KBM-7 (cell line): ENCODE measurements at places on chromosomes 12 and 14.
A peak's percentile ranks its signal among the peaks of the same experiment; 100 is the strongest.

DNA sequence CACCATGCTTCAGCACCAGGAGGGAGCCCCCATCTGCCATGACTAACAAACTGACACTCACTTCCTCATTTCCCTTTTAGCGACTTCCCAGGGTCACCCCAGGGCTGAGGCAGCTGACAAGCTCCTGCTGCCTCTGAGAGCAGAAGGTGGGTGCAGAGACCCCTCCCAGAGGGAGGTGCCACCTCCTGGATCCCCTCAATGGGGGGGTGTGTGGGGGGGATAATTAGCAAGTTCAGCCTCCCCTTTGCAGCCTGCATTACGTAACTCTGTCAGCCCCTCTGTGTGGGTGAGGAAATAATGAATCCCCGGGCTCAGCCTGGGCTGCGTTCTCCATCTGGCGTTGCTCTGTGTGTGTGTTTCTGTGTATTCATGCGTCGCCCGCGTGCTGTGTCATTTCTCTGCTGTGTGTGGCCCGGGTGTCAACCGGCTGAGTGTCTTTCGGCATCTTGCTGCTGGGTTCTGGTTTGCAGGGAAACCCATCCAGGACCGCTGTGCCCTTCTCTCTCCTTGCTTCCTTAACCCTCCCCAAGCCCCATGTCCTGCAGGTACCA, 28.0 kb downstream of the NOS1 start:
- peak; percentile 13 for DNase-seq

GRCh38 chr12:4849795-4850345, 59.8 kb upstream of the KCNA1 start:
- DNase-seq, result no peak

GRCh38 chr14:59221568-59221967, 33.1 kb downstream of the DAAM1 start:
- no peak for DNase-seq

DNA sequence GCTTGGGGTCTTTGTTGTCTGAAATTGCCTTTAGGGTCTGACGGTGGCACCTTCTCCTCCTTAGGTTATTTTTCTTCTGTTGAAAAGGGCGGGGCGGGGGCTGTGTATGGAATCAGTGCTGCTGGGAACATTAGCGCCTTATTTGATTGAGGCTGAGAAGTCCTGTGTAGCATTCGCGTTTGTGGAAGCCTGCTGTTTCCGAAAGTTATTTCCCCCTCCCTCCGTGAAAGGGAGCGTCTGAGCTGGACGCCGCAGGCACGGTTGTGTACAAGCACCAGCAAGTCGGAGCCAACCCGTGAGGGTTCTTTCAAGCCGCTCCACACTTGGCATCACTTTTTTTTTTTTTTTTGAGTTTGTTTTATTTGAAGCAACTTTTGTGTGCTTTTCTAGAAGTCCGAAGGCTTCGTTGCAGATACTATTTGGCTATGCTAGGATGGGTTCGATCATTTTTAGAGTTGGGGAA, 1.1 kb downstream of the SYNE2 start:
- peak; percentile 29 for DNase-seq

DNA sequence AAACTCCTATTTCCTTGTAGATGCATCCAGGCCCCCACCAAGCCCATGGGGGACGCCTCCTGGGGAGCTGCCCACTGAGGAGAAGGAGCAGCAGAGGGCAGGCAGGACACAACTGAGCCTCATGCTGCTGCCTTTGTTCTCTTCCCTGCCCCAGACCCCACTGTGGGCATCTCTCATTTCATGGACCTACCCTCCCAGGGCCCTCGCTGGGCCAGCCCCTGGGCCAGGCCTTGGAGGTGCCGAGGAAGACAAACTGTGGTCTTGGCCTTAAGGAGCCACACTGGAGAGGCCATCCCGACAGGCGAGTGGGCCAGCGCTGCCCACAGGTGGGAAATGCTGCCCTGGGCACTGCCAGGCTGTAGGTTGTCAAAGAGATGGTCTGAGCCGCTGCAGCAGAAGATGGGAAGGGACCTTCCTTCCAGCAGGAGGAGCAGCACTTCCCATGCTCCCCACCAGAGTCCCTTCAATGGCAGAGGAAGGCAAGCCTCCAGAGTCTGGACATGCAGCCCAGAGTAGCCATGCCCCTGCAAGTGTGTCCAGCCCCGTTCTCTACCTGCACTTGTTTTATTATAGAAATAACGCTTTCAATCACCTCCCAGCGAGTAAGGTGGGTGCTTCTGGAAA, 147.4 kb downstream of the BCL11B start:
- no peak for DNase-seq

DNA sequence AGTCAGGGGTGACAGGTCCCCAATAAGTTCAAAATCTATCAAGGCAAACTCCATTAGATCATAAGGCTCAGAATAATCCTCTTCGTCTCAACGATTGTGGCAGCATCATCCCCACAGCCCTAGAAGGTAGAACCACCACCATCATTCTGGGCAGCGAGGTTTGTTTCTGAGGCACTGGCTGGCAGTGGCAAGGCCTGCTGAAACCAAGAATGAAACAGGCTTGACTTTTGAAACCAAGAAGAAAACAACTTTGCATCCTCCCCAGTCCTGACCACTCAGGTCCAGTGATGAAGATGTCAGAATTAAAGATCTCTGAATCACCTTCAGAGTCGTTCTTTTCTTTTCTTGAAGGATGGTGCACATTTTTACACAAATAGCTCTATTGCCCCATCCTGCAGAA, 152.6 kb upstream of the SYT1 start:
- DNase-seq, result no peak
